ENCODE measurements at places on chromosomes 4 and X.

- DNase-seq = no peak
These were observed 34.7 kb upstream of the PDE5A start for GRCh38 chr4:119663160-119663788.

- DNase-seq = no peak
These were observed 51.7 kb upstream of the GPM6B start for GRCh38 chrX:13868591-13868990.

GRCh38 chrX:136094962-136095361, 52.4 kb upstream of the FHL1 start:
- DNase-seq = no peak

GRCh38 chrX:69024161-69024736, 141.0 kb downstream of the PJA1 start:
- DNase-seq = no peak

GRCh38 chrX:112714357-112714918, 34.7 kb upstream of the LHFPL1 start:
- no peak for DNase-seq
